ENCODE measurements at places on chromosomes 2 and 18. TPM values are rescaled to one million over a fixed set of nuclear protein-coding genes. Genes with fewer than 3 reads are reported as not detected.

C2orf66 gene
- total RNA-seq: 0.12 TPM

STAT4 gene
- 0.55 TPM for total RNA-seq

RBBP8 gene
- total RNA-seq: 37.2 TPM

RAPH1 gene
- total RNA-seq: 23.2 TPM

ACTR2 gene
- total RNA-seq: 162 TPM

APOB gene
- total RNA-seq: under 0.01 TPM

CCDC148 gene
- 0.66 TPM for total RNA-seq

MC5R gene
- total RNA-seq: not detected

CFC1 gene
- total RNA-seq: not detected

ANKRD12 gene
- total RNA-seq: 26.0 TPM

CTNNA2 gene
- not detected for total RNA-seq

SLC4A5 gene
- 0.44 TPM for total RNA-seq

GPC1 gene
- 70.9 TPM for total RNA-seq

RBKS gene
- total RNA-seq: 1.4 TPM

C2orf15 gene
- total RNA-seq: not detected

NDUFV2 gene
- total RNA-seq: 80.6 TPM

MAIP1 gene
- 24.1 TPM for total RNA-seq

PIEZO2 gene
- total RNA-seq: 0.12 TPM

LHCGR gene
- not detected for total RNA-seq

TXNDC2 gene
- 0.22 TPM for total RNA-seq

DNER gene
- total RNA-seq: 0.55 TPM

KCNG3 gene
- total RNA-seq: under 0.01 TPM

TUBA3E gene
- not detected for total RNA-seq

ADCYAP1 gene
- not detected for total RNA-seq

APCDD1 gene
- total RNA-seq: not detected
